ENCODE measurements at places on chromosomes 2 and 18. TPM values are rescaled to one million over a fixed set of nuclear protein-coding genes. Genes with fewer than 3 reads are reported as not detected.

The FSIP2 gene
- polyA plus RNA-seq = 0.79 TPM

The AMER3 gene
- polyA plus RNA-seq = not detected

The LRP2 gene
- 0.11 TPM for polyA plus RNA-seq

DNA sequence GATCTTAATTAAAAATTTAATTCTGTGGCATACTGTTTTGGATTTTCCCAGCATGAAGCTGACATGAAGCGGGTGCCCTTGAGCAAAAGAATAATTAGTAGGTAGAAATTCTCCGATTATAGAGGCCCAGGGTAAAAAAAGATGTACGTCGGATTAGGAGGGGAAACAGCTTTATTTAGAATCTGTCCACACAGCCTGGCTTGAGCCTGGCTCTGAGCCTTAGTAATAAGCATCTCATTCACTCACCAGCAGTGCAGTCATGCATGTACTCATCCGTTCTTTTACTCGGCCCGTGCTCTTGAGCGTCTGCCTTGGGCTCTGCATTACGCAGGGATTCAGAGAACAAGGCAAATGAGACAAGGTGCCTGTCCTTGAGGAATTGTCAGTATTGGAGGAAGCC is 219.3 kb downstream of the AGAP1 start:
- DNase-seq = no peak

GRCh38 chr2:168114619-168115018 is 132.8 kb downstream of the STK39 start:
- DNase-seq = no peak

Data from muscle of back (tissue), 13 donors.